Substantia nigra (tissue), 51 donors: ENCODE measurements at places on chromosomes 4 and X.

GRCh38 chr4:150385606-150386005, 196.3 kb upstream of the MAB21L2 start:
- no peak for DNase-seq

DNA sequence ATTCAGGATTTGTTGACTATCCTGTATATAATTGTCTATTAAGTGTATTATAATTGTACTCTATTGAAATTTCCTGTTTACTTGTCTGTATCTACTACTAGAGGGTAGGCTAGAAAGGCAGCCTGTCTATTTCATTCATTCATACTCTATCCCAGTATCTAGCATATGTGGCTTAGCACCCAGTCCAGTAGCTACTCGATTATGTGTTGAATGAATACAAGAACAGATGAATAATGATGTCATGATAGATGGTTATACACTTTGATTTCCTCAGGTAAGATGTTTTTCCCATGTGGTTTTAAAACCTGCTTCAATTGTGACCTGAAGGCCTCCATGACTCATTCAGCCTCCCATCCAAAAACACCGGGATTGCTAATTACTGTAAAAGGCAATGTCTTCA, 68.0 kb downstream of the IL21 start:
- no peak for DNase-seq

DNA sequence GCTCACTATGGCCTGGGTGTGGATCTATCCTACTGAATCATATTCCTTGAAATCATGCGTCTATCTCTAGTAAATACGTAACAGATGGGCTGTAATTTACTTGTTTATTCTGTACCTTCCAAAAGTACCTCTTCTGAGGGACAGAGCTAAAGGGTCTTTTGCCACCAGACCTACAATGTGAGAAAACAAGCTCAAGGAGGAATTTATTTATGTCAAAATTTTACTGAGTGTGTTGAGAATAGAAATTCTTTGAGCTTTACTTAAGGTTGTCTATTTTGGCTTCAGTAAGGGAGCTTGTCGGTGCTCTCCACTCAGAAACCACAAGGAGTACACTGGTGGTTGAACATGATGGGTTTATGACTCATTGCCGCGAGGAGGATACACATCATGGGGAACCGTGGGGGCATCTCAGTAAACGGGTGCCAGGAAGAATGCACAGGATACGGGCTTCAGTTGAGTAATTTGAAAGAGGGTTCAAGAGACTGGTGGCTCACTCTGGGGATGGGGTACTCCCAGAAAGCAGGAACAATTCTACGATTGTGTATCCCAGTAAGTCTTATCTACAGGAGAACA, 3.0 kb downstream of the ANK2 start:
- no peak for DNase-seq

- DNase-seq: no peak
Observed at GRCh38 chrX:14554131-14554715, 24.9 kb downstream of the GLRA2 start.

DNA sequence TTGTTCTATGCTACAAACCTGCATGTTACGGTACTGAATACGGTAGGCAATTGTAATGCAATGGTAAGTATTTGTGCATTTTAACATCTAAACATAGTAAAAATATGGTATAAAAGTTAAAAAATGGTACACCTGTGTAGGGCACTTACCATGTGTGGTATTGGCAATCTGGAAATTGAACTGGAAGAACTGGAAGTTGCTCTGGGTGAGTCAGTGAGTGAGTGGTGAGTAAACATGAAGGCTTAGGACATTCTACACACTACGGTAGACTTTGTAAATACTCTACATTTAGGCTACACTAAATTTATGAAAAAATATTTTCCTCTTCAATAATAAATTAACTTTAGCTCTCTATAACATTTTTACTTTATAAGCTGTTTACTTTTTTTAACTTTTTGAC, 78.9 kb downstream of the RRAGB start:
- DNase-seq: no peak

DNA sequence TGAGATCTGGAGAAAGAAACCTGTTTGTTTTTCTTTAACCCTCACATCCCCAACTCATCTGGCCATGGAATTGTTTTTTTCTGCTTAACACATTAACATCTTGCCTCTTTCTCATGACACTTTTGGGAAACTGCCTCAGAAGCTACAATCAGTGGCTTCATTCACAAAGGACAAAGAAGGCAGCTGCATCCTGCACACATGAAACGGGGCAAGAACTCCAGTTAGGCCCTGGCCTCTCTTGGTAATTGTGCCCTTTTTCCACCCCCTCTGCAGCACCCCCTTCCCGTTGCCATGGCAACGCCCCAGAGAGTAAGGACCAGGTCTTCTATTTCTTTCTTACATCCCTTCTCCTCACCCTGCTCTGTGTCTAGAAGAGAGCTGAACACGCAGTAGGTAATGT, 103.4 kb downstream of the PDGFRA start:
- no peak for DNase-seq
